ENCODE measurements at places on chromosomes 5 and 9. TPM values are rescaled to one million over a fixed set of nuclear protein-coding genes. Genes with fewer than 3 reads are reported as not detected.

DNA sequence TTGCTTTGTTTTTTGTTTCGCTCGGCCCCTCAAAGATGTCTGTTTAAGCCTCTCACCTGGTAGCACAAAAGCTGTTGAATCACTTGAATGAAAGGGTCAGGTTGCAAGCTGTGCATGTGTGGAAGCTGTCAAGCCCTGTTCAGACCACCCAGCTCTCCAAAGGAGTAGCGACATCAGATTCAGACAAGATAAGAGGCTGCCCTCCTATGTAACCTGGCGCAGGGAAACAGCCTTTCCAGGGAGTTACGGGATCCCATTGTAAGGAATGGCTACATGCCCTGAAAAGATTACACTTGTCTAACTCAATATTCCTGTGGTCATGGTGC is 2.9 kb downstream of the FREM1 start:
- DNase-seq, result no peak

- peak; percentile 87 for DNase-seq
Measured at GRCh38 chr9:121566481-121567465, 67.1 kb upstream of the GGTA1 start.

DNA sequence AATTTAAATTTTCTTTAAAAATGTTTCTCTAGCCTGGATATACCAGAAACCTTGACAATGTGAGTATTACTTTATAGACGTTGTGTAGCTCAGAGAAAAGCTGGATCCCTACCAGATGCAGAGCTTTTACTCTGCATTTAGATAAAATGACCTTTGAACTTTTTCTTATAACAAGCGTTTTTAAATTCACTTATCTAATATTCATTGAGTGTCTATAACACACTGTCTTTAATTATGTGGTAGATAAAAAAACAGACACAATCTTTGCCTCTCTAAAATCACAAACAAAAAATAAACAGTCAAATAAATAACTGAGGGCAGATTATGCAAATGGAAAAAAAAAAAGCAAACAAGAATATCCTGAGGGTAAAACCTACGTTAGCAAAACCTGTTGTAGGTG is 773.6 kb downstream of the CDH12 start:
- DNase-seq, result no peak

DNA sequence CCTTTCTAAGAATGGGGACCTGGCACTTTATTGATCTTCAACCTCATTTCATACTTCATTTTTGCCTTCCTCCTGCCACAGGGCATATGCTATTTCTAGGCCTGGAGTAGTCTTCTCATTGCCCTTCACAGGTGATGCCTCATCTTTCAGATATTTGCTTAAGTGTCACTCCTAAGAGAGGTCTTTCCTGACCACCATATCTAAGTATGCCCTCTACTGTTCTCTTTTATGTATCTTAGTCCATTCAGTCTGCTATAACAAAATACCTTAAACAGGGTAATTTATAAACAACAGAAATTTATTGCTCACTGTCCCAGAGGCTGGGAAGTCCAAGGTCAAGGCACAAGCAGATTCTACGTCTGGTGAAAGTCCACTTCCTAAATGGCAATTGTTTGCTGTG is 99.1 kb downstream of the ADAMTS6 start:
- DNase-seq, result no peak

DNA sequence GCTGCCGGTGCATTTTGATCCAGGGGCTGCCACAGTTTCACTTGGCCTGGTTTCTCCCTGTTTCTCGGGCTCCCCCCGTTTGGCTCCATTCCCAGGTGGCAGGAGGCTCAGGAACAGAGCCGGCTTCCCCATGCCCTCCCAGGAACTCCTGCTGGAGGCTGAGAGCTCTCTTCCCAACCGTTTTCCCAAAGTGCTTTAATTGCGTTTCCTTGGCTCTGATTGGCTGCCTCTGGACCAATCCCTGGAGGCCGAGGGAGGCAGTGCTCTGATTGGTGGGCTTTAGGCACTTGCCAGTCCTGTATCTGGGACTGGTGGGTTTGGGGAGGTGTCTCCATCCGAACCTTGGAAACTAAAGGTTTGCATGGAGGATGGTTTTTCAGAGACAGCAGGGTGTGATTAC is 4.9 kb downstream of the TSPAN17 start:
- no peak for DNase-seq

- DNase-seq, result no peak
Measured at GRCh38 chr5:175692235-175692995, 34.5 kb downstream of the HRH2 start.

GRCh38 chr5:16104961-16105360 is 74.6 kb downstream of the MARCHF11 start:
- no peak for DNase-seq

- DNase-seq, result no peak
Measured at GRCh38 chr5:68499987-68500386, 284.4 kb downstream of the PIK3R1 start.

- peak; percentile 61 for DNase-seq
Measured at GRCh38 chr9:111099199-111100008, 61.1 kb upstream of the LPAR1 start.

GRCh38 chr9:92769990-92770359 is 5.3 kb upstream of the BICD2 start:
- no peak for DNase-seq

- peak; percentile 68 for DNase-seq
Measured at GRCh38 chr5:39209924-39210323, 9.4 kb downstream of the FYB1 start.

GRCh38 chr5:95864944-95865504 is 42.5 kb upstream of the GLRX start:
- no peak for DNase-seq

DNA sequence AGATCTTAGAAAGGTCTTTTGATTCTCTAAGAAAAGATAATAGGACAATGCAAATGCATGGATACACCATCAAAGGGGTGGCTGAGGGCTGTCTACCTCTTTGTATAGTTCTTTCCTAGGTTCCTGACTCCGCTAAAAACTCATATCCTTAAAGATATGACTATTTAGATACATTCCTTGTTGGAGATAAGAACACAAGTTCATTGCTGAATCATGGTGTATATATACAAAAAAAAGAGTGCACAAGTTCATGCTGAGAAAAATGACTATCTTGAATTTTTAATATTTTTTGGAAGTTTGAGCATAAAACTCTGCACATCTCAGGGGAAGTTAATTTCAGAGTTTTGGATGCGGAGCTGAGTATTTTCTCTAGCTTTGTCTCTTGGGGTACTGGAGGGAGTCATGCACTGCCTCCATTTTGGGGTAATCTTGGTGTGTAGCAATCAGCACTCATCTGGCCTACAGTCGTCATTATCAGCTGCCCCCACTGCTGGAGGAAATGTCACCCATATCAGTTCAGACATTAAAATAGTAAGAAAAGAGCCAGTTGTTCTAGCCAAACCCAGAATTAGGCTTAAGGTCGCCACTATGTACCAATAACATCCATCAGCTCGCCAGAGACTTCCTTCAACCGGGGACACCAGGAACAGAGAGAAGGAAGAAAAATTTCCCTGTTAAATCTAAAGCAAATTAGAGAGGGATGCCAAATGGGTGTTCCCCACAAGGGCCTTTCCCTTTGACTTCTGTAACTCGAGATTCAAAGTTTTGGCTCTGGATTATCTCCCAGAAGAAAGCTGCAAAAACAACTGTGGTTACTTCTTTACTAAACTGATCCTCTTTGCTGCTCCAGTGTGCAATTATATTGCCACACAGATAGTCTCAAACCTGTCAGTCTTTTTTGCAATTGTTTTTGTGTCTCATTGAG is 49.0 kb downstream of the PTTG1 start:
- peak; percentile 30 for DNase-seq

- DNase-seq, result no peak
Measured at GRCh38 chr9:136671646-136672430, 9.1 kb downstream of the EGFL7 start.

DNA sequence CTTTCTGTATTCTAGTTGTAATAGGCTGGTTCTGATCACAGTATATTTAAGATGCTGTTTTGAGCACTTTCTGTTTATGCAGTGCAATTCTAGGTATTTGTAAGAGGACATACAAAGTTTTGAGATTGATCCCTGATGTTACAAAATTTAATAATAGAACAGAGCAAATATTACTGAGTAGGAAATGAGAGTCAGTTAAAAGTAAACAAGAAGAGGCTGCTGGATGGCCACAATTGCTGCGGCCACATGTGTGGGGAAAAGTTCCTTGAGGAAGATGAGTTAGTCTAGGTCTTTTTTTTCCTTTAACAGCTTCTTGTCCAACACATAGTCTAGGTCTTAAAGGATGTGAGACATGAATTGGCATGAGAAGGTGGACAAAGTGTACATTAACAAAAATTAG is 11.3 kb downstream of the EHMT1 start:
- DNase-seq, result no peak

DNA sequence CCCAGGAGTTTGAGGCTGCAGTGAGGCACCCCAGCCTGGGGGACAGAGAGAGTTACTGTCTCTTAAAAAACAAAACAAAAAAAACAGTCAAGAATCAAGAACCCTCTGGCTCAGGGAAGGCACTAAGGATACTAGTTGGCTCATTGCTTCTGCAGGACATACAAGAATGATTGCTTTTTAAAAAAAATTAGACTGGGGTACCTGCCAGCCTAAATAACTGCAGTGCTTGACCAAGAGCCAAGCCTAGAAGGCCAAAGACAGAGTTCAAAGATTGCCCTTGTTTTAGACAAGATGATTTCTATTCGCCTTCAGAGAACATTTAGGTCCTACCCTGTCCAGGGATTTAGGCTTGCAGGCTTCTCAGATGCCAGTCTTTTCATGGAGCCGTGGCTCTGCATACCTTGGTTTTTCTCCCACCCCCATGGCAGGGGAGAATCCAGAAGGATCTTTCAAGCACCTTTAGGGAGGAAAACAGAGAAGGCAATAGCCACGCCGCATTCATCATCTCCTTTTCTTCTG is 93.7 kb upstream of the IL6ST start:
- no peak for DNase-seq

- DNase-seq, result no peak
Measured at GRCh38 chr9:33697171-33697570, 98.2 kb upstream of the PRSS3 start.

DNA sequence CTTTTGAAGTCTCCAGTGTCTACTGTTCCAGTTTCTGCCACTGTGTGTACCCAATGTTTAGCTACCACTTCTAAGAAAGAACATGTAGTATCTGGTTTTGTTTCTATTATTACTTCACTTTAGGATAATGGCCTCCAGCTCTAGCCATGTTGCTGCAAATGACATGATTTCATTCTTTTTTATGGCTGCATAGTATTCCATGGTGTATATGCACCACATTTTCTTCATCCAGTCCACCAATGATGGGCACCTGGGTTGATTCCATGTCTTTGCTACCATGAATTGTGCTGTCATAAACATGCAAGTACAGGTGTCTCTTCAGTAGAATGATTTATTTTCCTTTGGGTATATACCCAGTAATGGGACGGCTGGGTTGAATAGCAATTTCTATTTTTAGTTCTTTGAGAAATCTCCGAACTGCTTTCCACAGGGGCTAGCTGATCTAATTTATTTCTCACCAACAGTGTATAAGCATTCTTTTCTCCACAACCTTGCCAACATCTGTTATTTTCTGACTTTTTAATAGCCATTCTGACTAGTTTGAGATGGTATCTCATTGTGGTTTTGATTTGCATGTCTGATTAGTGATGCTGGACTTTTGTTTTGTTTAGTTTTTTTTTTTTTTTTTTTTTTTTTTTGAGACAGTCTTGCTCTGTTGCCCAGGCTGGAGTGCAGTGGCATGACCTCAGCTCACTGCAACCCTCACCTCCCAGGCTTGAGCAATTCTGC is 68.9 kb downstream of the WDR41 start:
- DNase-seq, result no peak

DNA sequence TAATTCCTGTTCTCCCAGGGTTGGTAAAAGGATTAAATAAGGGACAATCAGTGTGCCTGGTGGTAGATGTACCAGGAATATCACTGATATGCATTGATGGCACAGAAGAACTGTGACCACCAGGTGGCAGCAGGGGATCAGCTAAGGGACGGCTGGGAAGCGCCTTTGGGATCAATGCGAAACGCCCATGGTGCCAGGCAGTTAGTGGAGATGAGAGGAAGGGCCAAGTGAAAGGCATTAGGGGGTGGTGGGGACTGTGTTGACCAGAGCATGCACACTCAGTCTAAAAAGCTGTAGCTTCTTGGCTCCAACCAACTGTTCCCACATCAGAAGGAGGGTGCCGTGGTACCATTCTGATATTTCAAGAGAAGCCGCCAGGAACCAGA is 55.6 kb downstream of the ARHGEF37 start:
- DNase-seq, result peak; percentile 79

The EDIL3 gene
- polyA plus RNA-seq, result 5.2 TPM

The GPR150 gene
- polyA plus RNA-seq, result 0.19 TPM

The FSTL4 gene
- 4.0 TPM for polyA plus RNA-seq

The HAVCR2 gene
- 17.5 TPM for polyA plus RNA-seq

The GOLM1 gene
- polyA plus RNA-seq, result 88.6 TPM

The INSL4 gene
- polyA plus RNA-seq, result not detected

The GPRIN1 gene
- polyA plus RNA-seq, result 0.45 TPM

The BRINP1 gene
- 0.84 TPM for polyA plus RNA-seq

The TEX48 gene
- not detected for polyA plus RNA-seq

The TLR4 gene
- polyA plus RNA-seq, result 5.8 TPM

Measured in kidney (tissue), 22 donors.